ENCODE measurements at places on chromosomes 7 and 10. TPM values are rescaled to one million over a fixed set of nuclear protein-coding genes. Genes with fewer than 3 reads are reported as not detected.

The HHEX gene
- 19.5 TPM for total RNA-seq

The ARF5 gene
- 88.6 TPM for total RNA-seq

The DNAH11 gene
- total RNA-seq, result 8.9 TPM

The RAPGEF5 gene
- total RNA-seq, result 85.1 TPM

The TAS2R41 gene
- total RNA-seq, result not detected

The EBLN1 gene
- total RNA-seq, result not detected

- no peak overlapping the region for H3K4me3 ChIP-seq
- H3K36me3 ChIP-seq, result peaks cover 25% of the 10 kb centered on the region
- no peaks in the 10 kb centered on the region for H3K27me3 ChIP-seq
- DNase-seq, result no peak
- no peak overlapping the region for H3K27ac ChIP-seq
- peaks cover 13% of the 10 kb centered on the region for H3K4me1 ChIP-seq
Measured at GRCh38 chr7:66583490-66584110, 45.1 kb upstream of the KCTD7 start.

GRCh38 chr10:114077347-114077746 is 33.7 kb downstream of the ADRB1 start:
- no peaks in the 10 kb centered on the region for H3K27me3 ChIP-seq
- no peak overlapping the region for H3K4me3 ChIP-seq
- no peak overlapping the region for H3K27ac ChIP-seq
- no peaks in the 10 kb centered on the region for H3K36me3 ChIP-seq
- no peak for DNase-seq
- no peaks in the 10 kb centered on the region for H3K4me1 ChIP-seq

GRCh38 chr10:102452672-102453340 is 1.5 kb upstream of the C10orf95 start:
- H3K27me3 ChIP-seq, result no peaks in the 10 kb centered on the region
- H3K4me1 ChIP-seq, result peaks cover 57% of the 10 kb centered on the region
- H3K36me3 ChIP-seq, result no peaks in the 10 kb centered on the region
- peak; percentile 71 for DNase-seq
- H3K4me3 ChIP-seq, result no peak overlapping the region

GRCh38 chr10:48459270-48460150 is 145.4 kb downstream of the ARHGAP22 start:
- H3K27ac ChIP-seq, result no peak overlapping the region
- no peak for DNase-seq
- no peaks in the 10 kb centered on the region for H3K27me3 ChIP-seq
- no peak overlapping the region for H3K4me3 ChIP-seq

DNA sequence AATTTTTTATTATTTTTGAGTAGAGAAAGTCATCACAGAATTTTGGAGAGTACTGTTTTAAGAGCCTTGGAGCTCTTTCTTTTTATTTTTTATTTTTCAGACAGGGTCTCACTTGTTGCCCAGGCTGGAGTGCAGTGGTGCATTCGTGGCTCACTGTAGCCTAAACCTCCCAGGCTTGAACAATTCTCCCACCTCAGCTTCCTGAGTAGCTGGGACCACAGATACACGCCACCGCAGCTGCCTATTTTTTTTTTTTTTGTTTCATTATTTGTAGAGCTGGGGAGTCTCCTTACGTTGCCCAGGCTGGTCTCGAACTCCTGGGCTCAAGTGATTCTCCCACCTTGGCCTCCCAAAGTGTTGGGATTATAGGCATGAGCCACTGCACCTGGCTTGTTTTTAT is 10.6 kb downstream of the CPA4 start:
- H3K4me1 ChIP-seq, result no peaks in the 10 kb centered on the region
- H3K4me3 ChIP-seq, result no peak overlapping the region
- no peak overlapping the region for H3K27ac ChIP-seq
- H3K27me3 ChIP-seq, result no peaks in the 10 kb centered on the region
- no peak for DNase-seq

DNA sequence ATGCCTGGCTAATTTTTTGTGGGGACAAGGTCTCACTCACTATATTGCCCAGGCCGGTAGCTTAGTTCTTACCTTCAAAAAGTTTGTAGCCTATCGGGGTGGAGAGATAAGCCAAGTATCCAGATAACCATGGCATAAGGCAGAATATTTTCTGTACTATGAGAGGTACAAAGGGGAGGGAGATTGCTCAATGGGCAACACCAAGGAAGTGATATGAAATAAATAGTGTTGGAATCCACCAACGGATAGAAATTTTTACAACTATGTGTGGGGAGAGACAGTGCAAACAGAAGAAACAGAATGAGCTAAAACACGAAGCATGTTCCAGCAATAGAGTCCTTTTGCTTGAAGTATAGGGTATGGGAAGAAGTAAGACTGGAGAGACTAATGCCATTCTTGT is 8.1 kb downstream of the SCD start:
- DNase-seq, result no peak
- H3K27me3 ChIP-seq, result no peaks in the 10 kb centered on the region
- peaks cover 59% of the 10 kb centered on the region for H3K36me3 ChIP-seq
- peaks cover 12% of the 10 kb centered on the region for H3K4me1 ChIP-seq
- no peak overlapping the region for H3K4me3 ChIP-seq
- no peak overlapping the region for H3K27ac ChIP-seq

GRCh38 chr7:25028370-25029021 is 48.5 kb upstream of the OSBPL3 start:
- H3K27ac ChIP-seq, result no peak overlapping the region
- H3K27me3 ChIP-seq, result no peaks in the 10 kb centered on the region
- no peak for DNase-seq

DNA sequence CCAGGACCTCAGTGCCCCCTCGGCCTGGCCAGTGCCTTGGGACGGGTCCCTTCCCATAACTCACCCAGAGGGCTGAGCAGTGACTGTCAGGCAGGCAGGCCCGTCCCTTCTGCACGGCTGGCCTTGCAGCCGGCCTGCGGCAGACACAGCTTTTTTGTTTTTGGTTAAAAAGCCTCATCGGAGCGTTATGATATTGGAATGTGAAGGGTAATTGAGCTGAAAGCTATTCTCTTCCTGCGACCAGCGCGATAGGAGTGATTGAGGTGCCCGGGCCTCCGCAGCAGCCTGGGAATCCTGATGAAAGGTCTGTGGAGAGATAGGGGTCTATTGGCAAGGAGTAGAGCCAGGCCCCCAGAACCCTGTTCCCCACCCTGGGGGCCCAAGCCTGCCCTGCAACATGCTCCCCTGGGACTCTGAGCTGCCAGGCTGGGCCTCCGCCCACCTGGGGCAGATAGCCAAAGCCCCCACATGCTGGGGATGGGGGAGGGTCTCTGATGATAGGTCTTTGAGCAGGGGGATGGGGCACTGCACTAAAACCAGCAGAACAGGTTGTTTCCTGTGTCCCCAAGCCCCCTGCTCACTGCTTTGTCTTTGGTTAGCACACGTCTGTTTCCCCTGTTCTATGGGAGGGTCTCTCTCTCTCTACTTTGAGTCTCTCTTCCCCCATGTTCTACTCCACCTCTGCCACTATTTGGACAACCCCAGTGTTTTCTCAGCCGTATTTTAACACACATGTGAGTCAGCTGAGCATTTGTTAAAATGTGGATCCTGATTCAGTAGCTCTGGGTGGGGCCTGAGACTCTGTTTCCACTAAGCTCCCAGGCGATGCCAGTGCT is 131.9 kb downstream of the CDH23 start:
- DNase-seq, result no peak
- H3K4me1 ChIP-seq, result no peaks in the 10 kb centered on the region
- no peaks in the 10 kb centered on the region for H3K27me3 ChIP-seq

- H3K4me3 ChIP-seq, result no peak overlapping the region
- no peak for DNase-seq
- H3K36me3 ChIP-seq, result no peaks in the 10 kb centered on the region
- H3K4me1 ChIP-seq, result no peaks in the 10 kb centered on the region
Measured at GRCh38 chr7:4246536-4246935, 435.6 kb upstream of the FOXK1 start.

DNA sequence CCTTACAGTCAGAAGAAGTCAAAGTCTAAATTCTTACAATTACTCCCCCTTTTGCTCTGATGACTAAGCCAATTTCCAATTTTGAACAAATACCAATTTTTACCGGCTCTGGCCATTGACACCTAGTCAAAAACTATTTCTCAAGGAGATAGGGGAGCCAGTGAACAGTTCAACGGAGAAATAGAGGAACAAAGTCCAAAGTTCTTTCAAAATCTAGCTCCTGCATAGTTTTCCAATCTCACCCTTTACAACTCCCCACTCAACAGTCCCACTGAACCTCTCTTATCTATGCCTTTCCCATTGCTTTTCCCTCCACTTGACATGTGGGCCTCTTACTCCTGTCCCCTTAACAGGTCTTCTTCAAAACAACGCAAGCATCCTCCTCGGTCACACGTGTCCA is 192.9 kb downstream of the DOCK4 start:
- H3K4me1 ChIP-seq, result peaks cover 36% of the 10 kb centered on the region
- no peaks in the 10 kb centered on the region for H3K27me3 ChIP-seq
- no peaks in the 10 kb centered on the region for H3K36me3 ChIP-seq
- no peak for DNase-seq

DNA sequence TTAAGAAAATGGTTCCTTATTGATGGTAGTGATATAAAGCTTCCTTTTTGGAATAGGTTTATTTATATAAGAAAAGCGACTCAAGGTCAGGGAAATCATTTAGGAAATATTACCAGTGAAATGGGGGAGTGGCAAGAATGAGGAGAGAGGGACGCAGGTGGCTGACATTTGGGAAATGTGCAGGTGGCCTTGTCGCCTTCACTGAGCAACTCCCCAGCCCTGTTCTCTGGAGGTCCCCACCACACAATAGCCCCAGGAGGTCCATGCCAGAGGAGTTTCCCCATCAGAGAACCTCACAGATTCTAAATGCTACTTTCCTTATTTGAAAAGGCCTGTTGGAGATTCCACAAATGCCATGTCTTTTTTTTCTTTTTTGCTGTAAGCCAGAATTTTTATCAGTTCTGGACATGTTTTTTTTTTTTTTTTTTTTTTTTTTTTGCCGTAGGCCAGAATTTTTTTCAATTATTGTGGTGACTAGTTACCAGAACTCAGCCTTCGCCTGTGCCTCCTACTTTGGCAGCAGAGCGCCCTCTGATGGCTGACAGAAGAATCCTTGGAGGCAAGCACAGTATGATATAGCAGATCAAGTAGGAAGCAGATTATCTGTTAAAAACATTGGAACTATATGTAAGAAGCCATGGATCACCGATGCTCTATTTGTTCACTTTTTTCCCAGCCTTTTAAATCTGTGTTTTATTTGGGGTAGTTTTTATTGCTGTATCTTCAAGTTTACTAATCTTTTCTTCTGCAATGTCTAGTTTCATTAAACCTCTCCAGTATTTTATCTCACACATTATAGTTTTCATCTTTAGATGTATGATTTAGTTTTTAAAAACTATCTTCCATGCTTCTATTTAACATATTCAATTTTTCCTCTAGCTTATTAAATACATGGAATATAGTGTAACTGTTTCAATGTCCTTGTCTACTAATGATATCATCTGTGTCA is 18.6 kb downstream of the OPALIN start:
- no peaks in the 10 kb centered on the region for H3K4me1 ChIP-seq
- H3K27me3 ChIP-seq, result peaks cover 2% of the 10 kb centered on the region
- no peak overlapping the region for H3K27ac ChIP-seq
- no peak overlapping the region for H3K4me3 ChIP-seq
- peak; percentile 56 for DNase-seq
